ENCODE measurements at places on chromosomes 1 and 21. TPM values are rescaled to one million over a fixed set of nuclear protein-coding genes. Genes with fewer than 3 reads are reported as not detected.

The SRSF10 gene
- 98.4 TPM for total RNA-seq

GRCh38 chr1:17168091-17168876 is 36.6 kb upstream of the PADI1 start:
- DNase-seq, result no peak

- DNase-seq, result no peak
Measured at GRCh38 chr1:31759298-31760023, 4.7 kb downstream of the ADGRB2 start.

GRCh38 chr1:32005522-32005921 is 8.1 kb upstream of the KHDRBS1 start:
- DNase-seq, result no peak
